ENCODE measurements at places on chromosomes 1 and 21.

GRCh38 chr1:193368302-193368701 is 181.9 kb upstream of the B3GALT2 start:
- no peak for DNase-seq

- no peak for DNase-seq
Observed at GRCh38 chr1:246533371-246533905, 26.4 kb upstream of the SMYD3 start.

DNA sequence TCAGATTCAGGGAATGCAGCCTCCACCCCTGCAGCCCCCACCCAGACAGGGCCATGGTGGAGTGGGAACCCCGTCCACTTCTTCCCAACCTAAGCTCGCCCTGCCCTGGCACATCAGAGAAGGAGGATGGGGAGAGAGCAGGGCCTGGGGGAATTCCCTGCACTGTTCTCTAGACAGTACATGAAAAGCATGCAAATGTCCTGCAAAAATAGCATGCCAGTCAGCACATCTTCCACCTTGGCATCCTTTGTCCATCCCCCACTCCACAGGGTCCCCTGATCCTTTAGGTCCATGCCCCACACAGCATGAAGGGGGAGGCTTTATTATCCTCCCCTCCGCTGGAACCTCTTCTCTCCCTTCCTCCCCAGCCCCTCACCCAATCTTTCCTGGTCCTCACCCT is 35.0 kb upstream of the RD3 start:
- no peak for DNase-seq

DNA sequence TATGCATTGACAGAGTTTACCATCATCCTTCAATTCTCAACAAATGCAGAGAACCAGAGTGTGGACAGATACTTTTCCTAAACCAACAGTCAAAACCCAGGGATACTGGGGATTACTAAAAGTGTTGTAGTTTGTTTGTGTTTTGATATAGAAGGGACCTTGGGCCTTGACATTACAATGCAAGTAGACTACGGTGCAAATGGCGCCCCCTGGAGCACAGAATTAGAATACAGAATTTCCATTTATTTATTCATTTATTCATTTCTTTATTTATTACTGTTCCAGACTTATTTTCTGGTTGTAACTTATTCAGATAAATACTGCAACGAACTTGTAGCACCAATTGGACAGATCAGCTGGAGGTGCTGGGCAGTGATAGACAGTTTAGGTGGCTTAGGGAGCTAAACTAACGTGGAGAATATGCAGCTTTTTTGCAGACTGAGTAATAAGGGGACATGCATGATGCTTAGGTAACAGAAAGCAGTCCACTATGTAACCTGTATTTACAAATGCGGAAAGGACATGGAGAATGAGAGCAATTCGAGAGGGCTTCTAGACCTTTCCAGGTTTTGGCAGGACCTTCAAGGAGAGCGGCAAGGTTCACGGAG is 42.6 kb downstream of the KIRREL1 start:
- no peak for DNase-seq

DNA sequence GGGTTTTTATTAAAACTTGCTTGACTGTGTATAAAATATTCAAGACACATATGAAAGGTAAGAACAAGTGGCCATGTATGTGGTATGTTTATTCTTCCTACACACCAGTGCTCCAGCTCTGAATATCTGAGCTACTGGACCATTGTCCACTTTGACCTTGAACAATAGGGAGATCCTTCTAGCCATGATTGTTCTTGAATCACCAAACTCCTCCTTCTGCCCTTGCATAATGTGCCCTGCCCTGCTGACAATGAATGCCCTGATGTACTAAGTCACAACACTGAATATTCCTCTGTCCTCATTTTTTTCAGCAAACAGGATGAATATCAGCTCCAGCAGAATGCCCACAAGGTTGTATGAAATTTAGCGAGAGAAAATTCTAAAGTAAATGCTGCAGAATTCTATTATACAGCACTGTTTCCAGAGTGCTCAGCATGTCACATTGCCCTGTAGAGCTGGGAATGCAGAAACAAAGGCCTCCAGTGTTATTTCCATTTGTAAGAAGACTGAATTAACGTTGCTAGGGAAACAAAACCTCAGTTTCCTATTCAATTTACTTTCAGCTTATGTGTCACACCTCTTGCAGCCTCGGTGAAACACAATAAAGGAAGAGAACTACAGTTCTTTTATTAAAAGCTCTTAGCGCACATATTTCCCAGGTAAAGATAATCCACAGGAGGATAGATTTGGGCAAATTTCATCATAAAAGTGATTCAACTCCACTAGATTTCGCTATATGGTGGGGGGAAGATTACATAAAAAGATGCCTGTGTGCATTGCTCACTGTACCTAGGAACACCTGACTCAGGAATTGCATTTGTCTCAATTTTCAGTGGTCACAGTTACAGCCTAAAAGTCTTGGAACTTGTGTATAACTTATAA is 187.4 kb upstream of the ATP1B1 start:
- no peak for DNase-seq

GRCh38 chr1:48216941-48217340 is 5.6 kb upstream of the SLC5A9 start:
- no peak for DNase-seq

- no peak for DNase-seq
Observed at GRCh38 chr1:8247811-8248436, 70.0 kb upstream of the SLC45A1 start.

DNA sequence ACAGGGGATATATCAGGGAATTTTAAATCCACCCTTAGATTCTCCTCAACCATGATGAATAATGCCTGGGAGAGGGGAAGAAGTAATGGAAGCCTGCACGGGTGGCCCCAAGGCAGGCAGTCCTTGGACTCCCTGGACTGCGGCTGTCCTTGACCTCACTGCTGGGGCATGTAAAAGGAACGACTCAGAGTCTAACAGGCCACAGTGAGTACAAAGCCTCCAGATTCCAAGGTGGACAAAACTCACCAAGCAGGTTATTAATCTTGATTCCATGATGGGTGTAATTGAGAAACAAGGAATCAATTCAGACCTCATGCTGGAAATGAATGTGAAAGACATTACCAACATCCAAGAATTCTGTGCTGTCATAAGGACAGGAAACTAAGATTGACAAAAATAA is 13.0 kb upstream of the ARHGAP29 start:
- no peak for DNase-seq

DNA sequence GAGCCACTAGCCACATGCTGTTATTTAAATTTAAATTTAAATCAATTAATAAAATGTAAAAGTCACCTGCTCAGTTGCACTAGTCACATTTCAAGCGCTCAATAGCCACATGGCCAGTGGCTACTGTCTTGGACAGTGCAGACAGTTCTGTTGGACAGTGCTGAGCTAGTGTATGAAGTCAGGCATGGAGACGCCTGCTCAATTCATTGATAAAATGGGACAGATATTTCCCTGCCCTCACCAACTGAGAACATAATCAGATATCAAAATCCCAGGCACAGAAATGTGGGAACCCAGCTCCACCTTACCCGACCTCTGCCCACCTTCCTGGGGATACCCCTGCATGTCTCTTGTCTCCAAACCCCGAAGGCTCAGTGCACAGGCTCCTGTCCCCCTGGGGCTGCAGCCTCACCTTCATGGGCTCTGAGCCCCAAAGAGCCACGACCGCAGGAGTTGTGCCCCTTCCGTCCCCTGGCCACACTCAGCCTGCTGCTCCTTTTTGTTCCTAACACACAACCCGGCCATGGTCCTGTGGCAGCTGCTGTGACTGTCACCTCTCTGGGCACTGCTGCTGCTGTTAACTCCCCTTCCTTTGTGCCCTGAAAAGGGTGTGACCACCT is 63.5 kb downstream of the TCP10L start:
- DNase-seq, result no peak

DNA sequence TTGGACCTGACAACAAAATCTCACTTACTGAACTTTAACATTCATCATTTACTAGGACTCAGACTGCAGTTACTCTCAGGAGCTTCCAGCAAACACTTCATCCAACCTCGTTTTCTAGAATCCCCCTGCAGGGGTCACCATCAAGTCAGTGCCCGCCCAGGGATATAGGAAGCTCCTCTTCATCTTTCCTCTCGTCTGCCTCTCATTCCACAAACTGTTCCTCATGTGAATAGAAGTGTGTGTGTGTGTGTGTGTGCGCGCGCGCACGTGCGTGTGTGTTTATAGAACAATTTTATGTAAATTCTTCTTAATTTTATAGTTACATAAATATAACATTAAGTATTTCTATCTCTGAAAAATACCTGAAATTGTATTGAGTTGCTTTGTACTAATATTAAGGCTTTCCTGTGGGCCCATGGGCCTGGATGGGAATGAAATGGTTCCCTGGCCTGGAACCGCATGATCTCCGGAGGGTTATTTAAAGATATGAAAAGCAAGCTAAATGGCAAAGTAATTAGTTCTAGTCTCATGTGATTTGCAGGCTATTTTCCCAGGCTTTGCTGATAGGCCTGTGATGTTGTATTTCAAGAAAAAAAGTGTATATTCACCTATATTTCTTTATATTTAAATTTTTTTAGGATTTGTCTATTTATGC is 21.7 kb upstream of the ABCD3 start:
- no peak for DNase-seq

DNA sequence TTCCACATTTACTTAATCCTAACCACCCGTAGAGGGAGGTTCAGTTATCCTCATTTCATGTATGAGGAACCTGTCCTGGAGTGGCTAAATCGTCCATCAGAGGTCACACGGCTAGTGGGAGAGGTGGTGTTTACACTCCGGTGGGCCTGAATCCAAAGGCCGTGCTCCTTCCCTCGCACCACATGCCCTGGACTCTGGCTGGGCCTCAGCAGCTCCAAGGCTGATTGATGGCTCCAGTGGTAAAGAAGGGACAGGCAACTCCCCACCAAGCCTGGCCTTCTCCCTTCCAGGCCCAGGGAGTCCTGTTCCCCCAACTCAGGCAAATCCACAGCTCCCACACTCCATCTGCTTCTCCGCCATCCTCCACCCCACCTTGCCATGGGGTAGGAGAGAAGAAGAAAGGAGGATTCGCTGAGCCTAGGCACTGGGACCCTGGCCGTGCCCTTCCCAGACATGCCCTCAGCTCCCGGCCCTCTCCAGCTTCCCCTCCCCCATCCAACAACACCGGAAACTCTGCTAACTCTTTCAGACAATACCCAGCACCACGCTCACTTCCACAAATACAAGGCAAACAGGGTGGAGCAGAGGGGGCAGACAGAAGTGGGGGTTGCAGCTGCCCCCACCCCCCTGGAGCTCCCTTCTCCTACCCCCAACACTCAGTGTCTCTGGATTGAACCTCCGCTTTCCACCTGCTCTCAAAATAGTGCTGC is 10.9 kb downstream of the ARHGEF2 start:
- DNase-seq, result no peak

GRCh38 chr1:72830606-72831390 is 548.5 kb upstream of the NEGR1 start:
- no peak for DNase-seq

DNA sequence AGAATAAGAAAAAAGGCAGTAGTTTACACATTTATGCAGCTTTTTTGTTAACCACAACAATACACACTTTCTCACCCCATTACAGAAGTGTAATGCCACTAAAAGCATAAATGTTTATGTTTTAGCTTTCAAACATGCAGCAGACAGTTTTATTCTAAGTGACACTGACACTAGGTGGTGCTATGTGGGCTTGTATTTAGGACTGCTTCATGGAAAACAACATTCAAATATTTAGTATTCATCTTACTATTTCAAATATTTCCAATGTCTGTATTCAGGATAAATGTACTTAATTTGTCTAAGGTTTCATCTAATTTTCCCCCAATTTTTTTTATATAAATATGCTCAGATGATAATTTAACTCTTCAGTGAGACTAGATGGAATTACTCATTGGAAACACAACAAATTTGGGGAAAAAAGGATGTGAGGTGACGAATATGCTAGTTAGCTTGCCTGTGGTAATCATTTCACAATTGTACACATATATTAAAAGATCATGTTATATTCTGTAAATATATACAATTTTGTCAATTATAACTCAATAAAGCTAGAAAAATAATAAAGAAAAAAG is 71.4 kb downstream of the USP1 start:
- DNase-seq, result no peak

DNA sequence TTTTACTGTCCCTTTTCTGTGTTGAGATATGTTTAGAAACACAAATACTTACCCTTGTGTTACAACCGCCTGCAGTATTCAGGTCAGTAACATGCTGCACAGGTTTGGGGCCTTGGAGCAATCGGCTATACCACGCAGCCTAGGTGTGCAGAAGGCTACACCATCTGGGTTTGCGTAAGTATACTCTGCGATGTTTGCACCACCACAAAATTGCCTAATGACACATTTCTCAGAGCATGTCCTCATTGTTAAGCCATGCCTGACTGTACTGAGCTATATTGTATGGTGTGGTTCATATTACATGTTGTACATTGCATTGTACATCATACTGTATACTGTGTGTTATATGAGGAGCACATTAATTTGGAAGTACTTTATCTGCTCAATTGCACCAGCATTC is 247.4 kb downstream of the RHOU start:
- no peak for DNase-seq

GRCh38 chr1:5254131-5254725 is 599.8 kb downstream of the AJAP1 start:
- DNase-seq, result no peak

GRCh38 chr1:180646093-180646492 is 14.3 kb downstream of the XPR1 start:
- no peak for DNase-seq

DNA sequence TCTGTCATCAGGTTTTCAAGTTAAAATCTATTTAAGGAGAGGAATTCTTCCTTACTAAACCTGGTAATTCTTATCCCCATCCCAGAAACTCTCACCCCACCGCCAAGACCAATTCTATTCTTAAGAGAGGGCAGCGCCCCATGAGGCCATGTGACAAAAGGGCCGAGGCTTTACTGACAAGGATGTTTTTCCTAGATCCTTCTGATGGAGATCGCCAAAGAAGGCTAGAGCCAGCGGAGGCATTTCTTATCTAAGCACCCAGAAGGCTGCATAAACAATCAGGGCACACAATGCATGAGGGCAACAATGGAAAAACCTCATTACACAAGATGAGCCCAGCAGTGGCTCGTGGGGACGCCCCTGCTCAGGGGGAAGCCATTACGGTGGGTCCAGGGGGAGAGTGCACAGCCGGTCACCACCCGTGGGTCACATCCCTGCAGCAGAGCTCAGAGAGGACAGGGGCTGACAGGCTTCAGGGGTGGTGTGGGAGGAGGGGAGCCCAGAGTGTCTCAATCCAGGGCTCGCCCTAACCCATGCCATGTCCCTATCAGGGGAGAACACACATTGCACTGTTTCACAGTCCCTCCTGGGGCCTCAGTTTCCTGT is 88.7 kb downstream of the ITPKB start:
- DNase-seq, result no peak

GRCh38 chr1:18927082-18927653 is 24.8 kb upstream of the ALDH4A1 start:
- no peak for DNase-seq

- DNase-seq, result no peak
Observed at GRCh38 chr1:4422504-4423289, 231.7 kb upstream of the AJAP1 start.
